ENCODE measurements at places on chromosomes 11 and 22. TPM values are rescaled to one million over a fixed set of nuclear protein-coding genes. Genes with fewer than 3 reads are reported as not detected.

Gene DEUP1
- not detected for total RNA-seq

Gene OR2D2
- total RNA-seq, result not detected

Gene SPTBN2
- total RNA-seq, result 30.9 TPM

DNA sequence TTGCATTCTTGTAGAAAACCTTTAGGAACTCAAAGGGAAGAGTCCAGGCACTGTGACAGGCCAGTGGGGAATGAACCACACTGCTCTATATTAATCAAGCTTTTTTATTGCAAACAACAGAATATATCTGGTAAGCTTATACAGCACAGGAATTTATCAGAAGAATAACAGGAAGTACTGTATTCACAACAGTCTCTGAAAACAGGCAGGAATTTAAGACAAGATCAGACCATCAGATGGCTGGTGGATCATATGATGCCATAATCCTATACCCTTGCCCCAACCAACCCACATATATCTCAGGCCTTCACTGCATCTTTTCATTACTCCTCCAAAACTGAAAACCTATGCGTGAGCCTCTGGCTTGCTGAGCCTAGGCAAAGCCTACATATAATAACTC, 1.0 kb upstream of the HTATIP2 start:
- no peak for DNase-seq

DNA sequence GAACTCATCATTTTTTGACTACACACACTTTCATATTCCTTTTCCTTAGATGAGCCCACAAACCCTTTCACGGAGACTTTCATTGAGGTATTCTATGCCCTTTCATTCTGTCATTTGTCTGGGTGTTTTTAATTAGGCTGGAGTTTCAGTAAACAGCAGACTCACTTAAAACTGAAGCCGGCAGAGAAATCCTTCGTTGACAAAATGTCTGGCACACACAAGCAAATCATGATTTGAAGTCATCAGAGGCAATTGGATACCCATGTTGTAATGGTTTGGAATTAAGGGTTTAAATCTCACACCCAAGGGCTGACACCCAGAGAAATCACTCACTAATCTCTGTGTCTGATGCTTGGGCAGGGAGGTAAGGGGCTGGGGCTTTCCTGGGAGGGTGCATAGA, 127.1 kb downstream of the EHF start:
- DNase-seq, result no peak

DNA sequence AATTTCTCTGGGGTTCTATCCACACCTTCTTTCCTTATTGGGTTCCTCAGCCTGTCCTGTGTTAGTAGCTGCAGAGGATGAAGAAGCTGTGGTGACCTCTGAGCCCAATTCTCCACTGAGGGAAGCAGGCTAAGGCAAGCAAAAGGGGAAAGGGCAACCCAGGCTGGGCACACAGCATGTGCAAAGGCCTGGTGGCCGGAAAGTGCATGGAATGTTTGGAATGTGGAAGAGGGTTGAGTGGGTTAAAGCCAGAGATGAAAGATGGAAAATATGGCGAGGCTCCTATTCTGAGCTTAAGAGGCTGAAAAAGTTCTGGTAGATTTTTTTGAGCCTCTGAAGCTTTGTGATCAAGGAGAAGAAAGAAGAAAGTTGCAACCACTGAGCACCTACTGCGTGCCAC, 247.1 kb downstream of the MIAT start:
- no peak for DNase-seq

Gene NLRX1
- 21.1 TPM for total RNA-seq

GRCh38 chr11:72813740-72814285, 398 bp upstream of the ATG16L2 start:
- DNase-seq, result peak; percentile 87

Gene NLRP14
- total RNA-seq, result not detected

Gene YPEL1
- 4.2 TPM for total RNA-seq

- no peak for DNase-seq
These were observed 8.4 kb downstream of the TSPAN4 start for GRCh38 chr11:850775-851763.

Gene MFRP
- not detected for total RNA-seq

DNA sequence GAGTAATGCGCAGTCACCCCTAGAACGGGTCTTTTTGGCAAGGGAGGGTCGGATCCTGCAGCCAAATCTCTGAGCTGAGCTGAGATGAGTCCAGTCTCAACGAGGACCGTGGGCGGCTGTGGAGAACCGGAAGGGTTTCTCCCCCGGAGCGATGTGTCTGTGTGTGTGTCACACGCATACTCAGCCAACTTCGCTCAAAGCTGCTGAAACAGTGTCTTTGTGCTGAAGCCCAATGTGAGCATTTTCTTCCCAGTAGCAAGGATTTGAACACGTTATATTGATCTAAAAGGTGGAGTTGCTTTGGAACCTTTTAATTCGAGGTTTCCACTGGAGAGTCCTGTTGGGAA, 1.4 kb upstream of the CELSR1 start:
- DNase-seq, result no peak

GRCh38 chr11:99739464-99740089, 718.8 kb downstream of the CNTN5 start:
- peak; percentile 70 for DNase-seq

DNA sequence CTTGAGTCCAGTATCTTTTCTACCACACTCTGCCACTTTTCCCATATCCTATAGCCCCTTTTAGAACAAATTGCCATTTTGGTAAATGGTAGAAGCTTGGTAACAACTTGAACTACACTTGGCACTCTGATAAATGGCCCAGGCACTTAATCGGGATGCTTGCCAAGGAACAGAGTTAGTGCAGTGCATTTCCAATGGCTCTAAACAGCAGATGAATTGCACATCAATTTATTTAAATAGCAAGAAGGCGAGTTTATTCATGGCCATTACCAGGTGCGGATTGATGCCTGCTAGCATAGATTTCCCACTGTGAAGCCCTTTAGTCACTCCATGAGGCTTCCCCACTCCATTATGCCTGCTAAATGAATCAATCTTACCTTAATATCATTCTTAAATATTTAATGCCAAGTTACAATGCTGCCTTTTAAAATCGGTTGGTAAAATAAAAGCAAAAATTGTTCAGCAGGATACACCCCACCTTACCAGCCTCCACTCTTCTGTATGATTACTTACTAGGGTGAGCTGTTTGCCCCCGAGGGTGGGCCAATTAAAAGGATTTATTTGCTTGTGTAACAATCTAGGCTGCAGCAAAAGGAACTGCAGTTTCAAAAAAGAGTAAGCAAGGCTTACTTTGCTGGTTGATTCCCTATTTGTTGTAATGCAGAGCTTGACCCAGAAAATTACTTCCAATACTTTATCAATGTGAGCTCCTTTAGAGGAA, 136.0 kb upstream of the ARHGAP42 start:
- no peak for DNase-seq

Gene CLTCL1
- total RNA-seq, result 0.18 TPM

Gene DLG2
- 0.86 TPM for total RNA-seq

Gene CCDC134
- 12.2 TPM for total RNA-seq

GRCh38 chr22:11626422-11626773, 3901.6 kb upstream of the OR11H1 start:
- DNase-seq, result no peak

Gene ZP1
- total RNA-seq, result not detected

DNA sequence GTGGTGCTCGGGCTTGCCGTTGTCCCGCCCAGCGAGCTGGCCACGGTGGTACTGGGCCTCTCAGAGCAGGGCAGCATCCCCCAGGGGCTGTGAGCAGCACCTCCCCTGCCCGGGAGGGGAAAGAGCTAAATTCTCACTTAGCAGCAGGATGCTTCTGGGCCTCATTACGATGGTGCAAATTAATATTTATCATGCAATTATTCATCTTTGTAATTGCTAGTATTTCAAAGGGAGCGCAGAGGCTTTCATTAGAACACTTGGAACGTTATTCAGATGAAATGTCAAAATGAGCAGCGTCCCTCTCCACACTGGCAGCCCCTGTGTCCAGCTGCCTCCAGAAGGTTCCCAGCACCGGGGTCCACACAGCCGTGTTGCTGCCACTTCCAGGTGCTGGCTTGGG, 95.9 kb upstream of the PRR5 start:
- no peak for DNase-seq

DNA sequence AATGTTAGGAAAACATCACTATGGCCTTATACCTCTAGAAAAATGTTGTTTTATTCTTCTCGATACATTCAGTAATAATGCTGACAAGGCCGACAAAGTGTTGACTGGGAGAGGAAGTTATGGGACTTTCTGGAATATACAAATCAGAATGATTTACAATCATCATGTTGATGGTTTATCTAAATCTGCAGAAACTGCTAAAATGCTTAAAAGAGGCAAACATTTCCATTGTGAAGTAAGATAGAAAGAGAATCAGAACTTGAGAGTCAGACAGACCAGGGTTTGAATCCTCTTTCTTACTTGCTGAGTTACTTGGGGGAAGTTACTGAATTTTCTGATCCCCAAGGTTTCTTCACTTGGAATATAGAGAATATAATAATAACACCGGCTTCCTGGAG, 89.4 kb downstream of the CD44 start:
- no peak for DNase-seq

DNA sequence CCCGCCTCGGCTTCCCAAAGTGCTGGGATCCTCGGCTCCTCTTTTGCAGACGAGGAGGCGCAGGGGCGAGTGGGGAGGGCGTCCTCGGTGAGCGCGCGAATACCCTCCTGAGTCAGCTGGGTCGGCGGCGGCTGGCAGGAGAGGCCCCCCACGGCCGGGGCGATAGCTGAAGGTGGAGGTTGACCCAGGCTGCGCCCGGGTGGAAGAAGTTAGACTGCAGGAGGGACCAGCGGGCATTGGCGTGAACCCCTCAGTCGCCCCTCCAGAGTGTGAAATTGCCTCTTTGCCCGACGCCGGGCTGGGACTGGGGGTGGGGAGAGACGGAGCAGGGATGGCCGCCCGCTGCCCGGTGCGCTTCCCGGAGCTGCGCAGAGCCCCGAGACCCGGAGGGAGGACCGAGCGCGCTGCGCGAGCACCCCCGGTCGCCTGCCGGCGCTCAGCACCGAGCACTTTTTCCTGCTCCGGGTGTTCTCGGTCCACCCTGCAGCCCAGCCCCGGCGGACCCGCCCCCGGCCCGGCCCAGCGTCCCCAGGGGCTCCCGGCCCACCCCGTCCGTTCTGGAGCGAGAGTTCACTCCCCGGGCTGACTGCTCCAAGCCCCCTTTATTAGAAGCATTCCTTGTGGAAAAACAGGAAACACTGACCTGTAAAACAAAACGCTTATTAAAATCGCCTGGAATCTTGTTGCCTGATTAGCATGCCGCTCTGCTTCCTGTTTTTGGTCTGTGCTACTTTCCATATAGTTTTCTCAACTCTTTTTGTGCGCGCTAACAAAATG, 13.7 kb upstream of the CPT1A start:
- no peak for DNase-seq

GRCh38 chr22:28801845-28802594, 1.7 kb upstream of the XBP1 start:
- peak; percentile 57 for DNase-seq

- peak; percentile 59 for DNase-seq
These were observed 736 bp downstream of the RDX start for GRCh38 chr11:110295531-110296225.

DNA sequence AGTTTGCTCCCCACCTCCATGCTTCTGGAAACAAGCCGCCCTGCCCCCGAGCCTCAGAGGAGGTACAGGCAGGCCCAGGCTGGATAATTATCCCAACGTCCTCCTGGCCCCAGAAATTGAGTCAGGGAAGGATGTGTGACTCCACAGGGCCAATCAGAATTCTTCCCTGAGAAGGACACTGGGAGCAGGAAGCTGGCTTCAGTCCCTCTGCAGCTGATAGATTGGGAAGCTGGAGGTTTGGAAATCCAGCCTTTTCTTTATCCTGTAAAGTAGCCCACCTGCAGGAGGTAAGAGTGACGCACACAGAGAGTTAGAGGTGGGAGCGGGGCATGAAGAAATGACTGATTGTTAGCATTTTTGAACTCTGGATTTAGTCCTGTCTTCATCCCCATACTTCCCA, 97.5 kb upstream of the CD82 start:
- no peak for DNase-seq

DNA sequence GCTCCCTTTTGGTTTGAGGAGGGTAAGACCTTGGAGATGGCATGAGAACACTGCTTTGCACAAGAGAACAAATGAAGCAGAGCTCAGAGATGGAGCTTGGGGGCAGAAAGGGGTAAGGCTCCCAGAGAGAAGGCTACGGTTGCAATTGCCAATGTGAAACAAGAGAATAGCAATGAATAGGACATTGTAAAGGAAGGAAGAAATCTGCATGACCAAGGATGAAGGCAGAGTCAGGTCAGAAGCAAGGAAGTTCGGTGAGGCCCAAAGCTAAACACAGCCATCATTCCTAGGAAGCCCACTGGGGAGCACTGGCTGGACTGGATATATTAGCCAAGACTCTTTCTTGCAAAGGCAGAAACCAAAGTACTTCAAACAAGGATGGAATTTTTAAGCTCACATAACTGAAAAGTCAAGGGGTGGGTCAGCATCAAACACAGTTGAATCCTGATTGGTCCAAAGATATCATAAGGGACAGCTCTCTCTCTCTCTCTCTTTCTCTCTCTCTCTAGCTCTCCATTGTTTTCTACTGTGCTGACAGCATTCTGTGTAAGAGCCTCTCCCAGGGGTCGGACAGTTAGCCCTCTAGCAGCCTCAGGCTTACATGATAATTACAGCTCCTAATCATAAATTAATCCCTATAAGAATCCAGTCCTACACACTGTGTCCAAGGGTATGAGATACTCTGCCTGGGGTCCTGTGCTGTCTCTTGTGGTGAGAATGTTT, 484.3 kb downstream of the SOX6 start:
- no peak for DNase-seq

Gene OR4A5
- total RNA-seq, result not detected

DNA sequence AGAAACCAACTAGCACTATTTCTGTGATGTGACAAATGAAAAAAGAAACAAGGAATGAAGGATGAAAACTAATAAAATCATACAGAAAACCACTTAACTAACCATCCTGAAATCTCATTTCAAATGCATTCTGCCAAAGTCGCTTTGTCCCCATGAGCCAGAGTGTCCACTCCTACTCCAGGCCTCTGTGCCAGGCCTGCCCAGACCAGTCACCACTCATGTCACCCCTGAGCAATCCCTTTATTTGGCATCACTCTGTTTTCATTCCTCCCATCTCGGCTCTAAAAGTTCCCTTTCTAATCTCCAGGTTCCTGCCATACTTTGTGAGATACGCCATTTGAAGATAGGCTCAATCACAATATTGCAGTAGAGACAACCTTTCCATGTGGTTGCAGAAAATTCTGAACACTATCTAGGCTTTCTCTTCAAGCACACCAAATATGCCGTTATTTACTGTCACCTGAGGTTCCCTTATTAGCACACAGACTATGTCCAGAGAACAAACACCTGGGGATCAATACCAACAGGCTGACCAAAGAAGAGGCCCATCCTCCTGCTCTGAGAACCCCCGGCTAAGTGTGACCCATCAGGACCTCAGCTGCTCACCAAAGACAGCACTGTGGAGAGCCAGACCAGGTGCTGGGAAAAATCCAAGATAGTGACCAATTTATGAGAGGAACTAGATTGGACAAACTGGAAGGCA, 202.4 kb downstream of the LARGE1 start:
- DNase-seq, result no peak
